Peyer's patch (tissue), 4 donors: ENCODE measurements at places on chromosomes 13 and 19. TPM values are rescaled to one million over a fixed set of nuclear protein-coding genes. Genes with fewer than 3 reads are reported as not detected.

- H3K36me3 ChIP-seq: no peaks in the 10 kb centered on the region
- H3K4me1 ChIP-seq: no peaks in the 10 kb centered on the region
- H3K27ac ChIP-seq: no peak overlapping the region
- no peak for DNase-seq
Measured at GRCh38 chr19:47350630-47351029, 1.5 kb downstream of the DHX34 start.

GRCh38 chr19:10892256-10892655, 20.9 kb downstream of the CARM1 start:
- no peak overlapping the region for H3K4me3 ChIP-seq
- no peak for DNase-seq
- H3K27me3 ChIP-seq: no peaks in the 10 kb centered on the region
- peak overlapping the region; percentile 28 for H3K27ac ChIP-seq
- H3K4me1 ChIP-seq: peaks cover 11% of the 10 kb centered on the region

DNA sequence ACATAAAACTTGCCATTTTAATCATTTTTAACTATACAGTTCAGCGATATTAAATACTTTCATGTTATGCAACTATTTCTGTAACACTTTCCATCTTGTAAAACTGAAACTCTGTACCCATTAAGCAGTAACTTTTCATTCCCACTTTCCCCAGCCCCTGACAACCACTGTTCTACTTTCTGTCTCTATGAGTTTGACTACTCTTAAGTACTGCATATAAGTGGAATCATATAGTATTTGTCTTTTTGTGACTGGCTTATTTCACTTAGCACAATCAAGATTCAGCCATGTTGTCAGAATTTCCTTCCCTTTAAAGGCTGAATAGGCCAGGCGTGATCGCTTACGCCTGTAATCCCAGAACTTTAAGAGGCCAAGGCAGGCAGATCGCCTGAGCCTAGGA, 56.2 kb downstream of the ARHGAP35 start:
- no peak overlapping the region for H3K4me3 ChIP-seq
- no peaks in the 10 kb centered on the region for H3K27me3 ChIP-seq
- no peak for DNase-seq
- no peak overlapping the region for H3K27ac ChIP-seq
- H3K4me1 ChIP-seq: peaks cover 25% of the 10 kb centered on the region

- no peak overlapping the region for H3K4me3 ChIP-seq
- no peaks in the 10 kb centered on the region for H3K27me3 ChIP-seq
- DNase-seq: no peak
- H3K27ac ChIP-seq: no peak overlapping the region
- H3K4me1 ChIP-seq: no peaks in the 10 kb centered on the region
Measured at GRCh38 chr13:39552246-39552645, 50.7 kb downstream of the LHFPL6 start.

- no peaks in the 10 kb centered on the region for H3K4me1 ChIP-seq
- no peaks in the 10 kb centered on the region for H3K36me3 ChIP-seq
- no peak for DNase-seq
- H3K27ac ChIP-seq: no peak overlapping the region
- no peak overlapping the region for H3K4me3 ChIP-seq
Measured at GRCh38 chr13:34637138-34637537, 304.9 kb upstream of the NBEA start.

GRCh38 chr19:31355665-31356289, 6.5 kb upstream of the TSHZ3 start:
- H3K4me1 ChIP-seq: peaks cover 14% of the 10 kb centered on the region
- no peak overlapping the region for H3K27ac ChIP-seq
- no peak for DNase-seq
- no peak overlapping the region for H3K4me3 ChIP-seq
- no peaks in the 10 kb centered on the region for H3K36me3 ChIP-seq

GRCh38 chr19:40335101-40335500, 13.1 kb downstream of the C19orf47 start:
- no peaks in the 10 kb centered on the region for H3K27me3 ChIP-seq
- H3K4me1 ChIP-seq: no peaks in the 10 kb centered on the region
- H3K4me3 ChIP-seq: no peak overlapping the region
- no peak overlapping the region for H3K27ac ChIP-seq

DNA sequence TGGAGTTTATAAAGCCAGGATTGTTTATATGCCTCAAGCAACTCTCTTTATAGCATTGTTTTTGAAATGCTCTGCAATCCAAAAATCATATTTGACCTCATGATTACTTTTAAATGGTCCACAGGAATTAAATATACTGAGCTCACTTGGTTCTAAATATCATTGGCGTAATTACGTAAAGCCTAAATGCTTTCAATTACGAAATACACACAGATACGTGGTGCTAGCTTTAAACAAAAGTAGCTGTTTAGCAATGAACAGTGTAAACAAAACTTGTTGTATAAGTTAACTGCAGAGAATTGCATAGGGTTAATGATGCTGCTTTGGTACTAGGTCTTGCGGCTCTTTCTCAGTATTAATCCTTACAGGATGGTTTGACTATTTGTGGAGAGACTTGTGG, 346.6 kb downstream of the COG6 start:
- no peaks in the 10 kb centered on the region for H3K27me3 ChIP-seq
- H3K4me3 ChIP-seq: no peak overlapping the region
- no peak overlapping the region for H3K27ac ChIP-seq
- no peak for DNase-seq
- no peaks in the 10 kb centered on the region for H3K4me1 ChIP-seq
- no peaks in the 10 kb centered on the region for H3K36me3 ChIP-seq

GRCh38 chr19:24099829-24100228, 12.8 kb downstream of the ZNF254 start:
- H3K4me3 ChIP-seq: no peak overlapping the region
- no peak overlapping the region for H3K27ac ChIP-seq
- no peak for DNase-seq
- no peaks in the 10 kb centered on the region for H3K27me3 ChIP-seq

- no peak overlapping the region for H3K4me3 ChIP-seq
- H3K36me3 ChIP-seq: no peaks in the 10 kb centered on the region
- no peak for DNase-seq
- H3K27me3 ChIP-seq: no peaks in the 10 kb centered on the region
Measured at GRCh38 chr13:43077906-43078305, 54.5 kb downstream of the DNAJC15 start.

DNA sequence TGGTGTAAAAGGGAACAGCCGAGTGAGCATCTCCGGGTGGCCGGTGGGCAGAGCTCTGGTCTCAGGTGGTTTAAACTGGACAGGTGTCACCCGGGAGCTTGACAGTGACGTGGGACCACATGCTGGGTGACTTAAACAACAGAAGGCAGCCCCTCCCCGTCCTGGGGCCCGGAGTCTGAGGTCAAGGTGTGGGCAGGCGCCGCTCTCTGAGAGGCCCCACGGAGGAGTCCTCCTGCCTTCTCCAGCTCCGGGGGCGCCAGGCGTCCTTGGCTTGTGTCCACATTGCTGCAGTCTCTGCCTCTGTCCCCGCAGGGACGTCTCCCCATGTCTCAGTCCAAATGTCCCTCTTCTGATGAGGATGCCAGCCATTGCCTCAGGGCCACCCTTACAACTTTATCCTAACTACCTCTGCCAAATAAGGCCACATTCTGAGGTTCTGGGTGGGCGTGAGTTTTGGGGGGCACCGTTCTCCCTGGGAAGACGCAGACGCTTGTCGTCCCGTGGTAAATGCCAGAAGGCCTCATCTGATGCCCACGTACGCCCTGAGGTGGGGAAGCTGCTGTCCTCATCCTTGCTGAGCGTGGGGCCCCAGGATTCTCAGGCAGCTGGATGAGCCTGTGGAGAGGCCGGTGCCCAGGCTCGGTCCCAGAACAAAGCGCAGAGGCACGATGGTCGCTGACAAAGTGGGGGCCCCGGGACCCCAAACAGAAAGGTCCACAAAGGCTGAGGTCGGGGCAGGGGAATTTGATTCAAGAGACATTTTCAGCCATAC, 12.9 kb downstream of the GZMM start:
- no peak for DNase-seq
- H3K4me3 ChIP-seq: no peak overlapping the region
- H3K36me3 ChIP-seq: no peaks in the 10 kb centered on the region
- H3K27me3 ChIP-seq: no peaks in the 10 kb centered on the region
- H3K27ac ChIP-seq: no peak overlapping the region

DNA sequence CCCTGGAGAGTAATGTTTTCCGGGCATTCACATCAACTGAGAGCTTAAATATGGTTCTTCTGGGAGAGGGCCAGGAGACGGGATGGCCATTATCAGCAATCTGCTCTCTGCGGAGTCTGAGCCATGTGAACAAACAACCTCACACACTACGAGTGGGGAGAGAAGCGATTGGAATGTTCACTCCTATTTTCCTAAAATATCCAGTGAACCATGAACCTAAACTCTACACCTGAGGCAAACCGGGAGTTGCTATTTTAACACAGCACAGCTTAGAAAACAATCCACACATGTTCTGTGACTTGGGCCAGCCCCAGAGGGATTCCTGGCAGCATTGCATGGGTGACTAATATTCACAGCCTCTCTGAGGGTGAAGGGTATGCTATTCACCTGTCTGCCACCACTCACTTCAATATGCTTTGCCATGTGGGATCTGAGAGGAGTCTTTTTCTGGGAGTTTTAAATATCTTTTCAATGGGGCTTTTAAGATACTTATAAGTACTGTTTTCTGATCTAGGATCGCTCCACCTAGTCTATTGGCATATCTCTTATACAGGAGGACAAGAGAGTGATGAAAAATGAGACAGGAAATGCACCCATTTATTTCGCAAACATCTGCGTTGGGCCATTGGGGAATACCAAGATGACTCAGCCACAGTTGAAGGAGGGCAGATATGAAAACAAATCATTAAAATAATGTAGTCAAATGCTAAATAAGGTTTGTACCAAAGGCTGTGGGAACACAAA, 72.6 kb upstream of the SERP2 start:
- H3K27ac ChIP-seq: peak overlapping the region; percentile 41
- no peak overlapping the region for H3K4me3 ChIP-seq
- no peaks in the 10 kb centered on the region for H3K4me1 ChIP-seq
- no peaks in the 10 kb centered on the region for H3K36me3 ChIP-seq
- no peak for DNase-seq

- no peaks in the 10 kb centered on the region for H3K4me1 ChIP-seq
- no peak for DNase-seq
- H3K4me3 ChIP-seq: no peak overlapping the region
- H3K27ac ChIP-seq: no peak overlapping the region
- no peaks in the 10 kb centered on the region for H3K36me3 ChIP-seq
Measured at GRCh38 chr13:45258334-45258675, 57.5 kb upstream of the KCTD4 start.

DNA sequence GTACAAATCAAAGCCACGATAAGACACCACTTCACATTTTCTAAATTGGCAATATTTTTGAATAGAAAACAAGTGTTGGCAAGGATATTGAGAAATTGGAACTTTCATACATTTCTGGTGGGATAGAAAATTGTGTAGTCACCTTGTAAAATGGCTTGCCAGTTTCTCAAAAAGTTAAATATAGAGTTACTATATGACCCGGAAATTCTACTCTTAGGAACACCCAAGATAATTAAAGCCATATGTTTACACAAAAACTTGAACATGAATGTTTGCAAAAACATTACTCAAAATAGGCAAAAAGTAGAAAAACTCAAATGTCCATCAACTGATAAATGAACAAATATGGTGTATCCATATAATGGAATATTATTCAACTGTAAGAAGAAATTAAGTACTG, 552.5 kb downstream of the TBC1D4 start:
- no peaks in the 10 kb centered on the region for H3K4me1 ChIP-seq
- no peak overlapping the region for H3K4me3 ChIP-seq
- no peak overlapping the region for H3K27ac ChIP-seq
- no peak for DNase-seq
- no peaks in the 10 kb centered on the region for H3K36me3 ChIP-seq

- H3K4me1 ChIP-seq: no peaks in the 10 kb centered on the region
- no peaks in the 10 kb centered on the region for H3K36me3 ChIP-seq
- H3K4me3 ChIP-seq: no peak overlapping the region
- no peaks in the 10 kb centered on the region for H3K27me3 ChIP-seq
- DNase-seq: no peak
Measured at GRCh38 chr13:25489238-25489637, 117.5 kb downstream of the ATP8A2 start.

GRCh38 chr13:84377106-84377505, 494.8 kb upstream of the SLITRK1 start:
- H3K27me3 ChIP-seq: no peaks in the 10 kb centered on the region
- no peak overlapping the region for H3K27ac ChIP-seq
- no peaks in the 10 kb centered on the region for H3K4me1 ChIP-seq
- no peaks in the 10 kb centered on the region for H3K36me3 ChIP-seq
- no peak for DNase-seq

DNA sequence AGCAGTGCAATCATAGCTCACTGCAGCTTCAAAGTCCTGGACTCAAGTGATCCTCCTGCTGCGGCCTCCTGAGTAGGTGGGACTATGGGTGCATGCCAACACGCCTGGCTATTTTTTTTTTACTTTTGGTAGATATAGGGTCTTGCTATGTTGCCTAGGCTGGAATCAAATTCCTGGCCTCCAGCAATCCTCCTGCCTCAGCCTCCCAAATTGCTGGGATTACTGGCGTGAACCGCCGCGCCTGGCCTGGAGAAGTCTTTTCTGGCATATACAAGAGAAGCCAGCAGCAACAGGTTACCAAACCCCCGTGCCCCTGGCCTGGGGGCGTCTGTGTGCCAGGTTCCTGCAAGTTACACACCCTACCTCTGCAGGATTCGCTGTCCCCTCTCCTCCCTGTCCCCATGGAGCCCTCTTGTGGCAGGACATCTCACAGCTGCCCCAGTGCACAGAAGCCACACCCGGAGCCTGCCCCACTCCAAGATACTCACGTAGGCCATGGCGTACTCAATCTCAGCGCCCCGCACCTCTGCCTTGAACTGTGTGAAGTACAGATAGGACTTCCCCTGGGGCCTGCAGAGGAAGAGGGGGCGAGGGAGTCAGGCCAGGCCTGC, 9.9 kb downstream of the MYDGF start:
- H3K4me3 ChIP-seq: no peak overlapping the region
- H3K27me3 ChIP-seq: no peaks in the 10 kb centered on the region
- no peaks in the 10 kb centered on the region for H3K36me3 ChIP-seq
- no peak for DNase-seq

DNA sequence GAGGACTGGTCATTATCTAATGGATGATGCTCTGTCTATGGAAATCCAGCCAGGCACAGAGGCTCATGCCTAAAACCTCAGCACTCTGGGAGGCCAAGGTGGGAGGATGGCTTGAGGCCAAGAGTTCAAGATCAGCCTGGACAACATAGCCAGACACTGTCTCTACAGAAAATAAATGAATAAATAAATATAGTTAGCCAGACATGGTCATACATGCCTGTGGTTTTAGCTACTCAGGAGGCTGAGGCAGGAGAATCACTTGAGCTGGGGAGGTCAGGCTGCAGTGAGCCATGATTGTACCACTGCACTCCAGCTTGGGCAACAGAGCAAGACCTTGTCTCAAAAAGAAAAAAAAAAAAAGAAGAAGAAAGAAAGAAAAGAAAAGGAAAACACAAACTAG, 234.7 kb downstream of the TSHZ3 start:
- H3K36me3 ChIP-seq: no peaks in the 10 kb centered on the region
- no peak for DNase-seq
- H3K27ac ChIP-seq: no peak overlapping the region
- no peaks in the 10 kb centered on the region for H3K4me1 ChIP-seq

Gene MAST3
- total RNA-seq: 47.9 TPM

Gene KIR3DL2
- total RNA-seq: not detected

Gene RPS28
- 364 TPM for total RNA-seq

Gene PROZ
- not detected for total RNA-seq

Gene TEX26
- not detected for total RNA-seq

Gene CNN1
- 88.2 TPM for total RNA-seq

Gene KLK8
- not detected for total RNA-seq
